Astrocyte of the cerebellum (primary cell): ENCODE measurements at places on chromosomes 7 and 10.

- DNase-seq = no peak
Observed at GRCh38 chr10:66455304-66455703, 470.5 kb upstream of the LRRTM3 start.

DNA sequence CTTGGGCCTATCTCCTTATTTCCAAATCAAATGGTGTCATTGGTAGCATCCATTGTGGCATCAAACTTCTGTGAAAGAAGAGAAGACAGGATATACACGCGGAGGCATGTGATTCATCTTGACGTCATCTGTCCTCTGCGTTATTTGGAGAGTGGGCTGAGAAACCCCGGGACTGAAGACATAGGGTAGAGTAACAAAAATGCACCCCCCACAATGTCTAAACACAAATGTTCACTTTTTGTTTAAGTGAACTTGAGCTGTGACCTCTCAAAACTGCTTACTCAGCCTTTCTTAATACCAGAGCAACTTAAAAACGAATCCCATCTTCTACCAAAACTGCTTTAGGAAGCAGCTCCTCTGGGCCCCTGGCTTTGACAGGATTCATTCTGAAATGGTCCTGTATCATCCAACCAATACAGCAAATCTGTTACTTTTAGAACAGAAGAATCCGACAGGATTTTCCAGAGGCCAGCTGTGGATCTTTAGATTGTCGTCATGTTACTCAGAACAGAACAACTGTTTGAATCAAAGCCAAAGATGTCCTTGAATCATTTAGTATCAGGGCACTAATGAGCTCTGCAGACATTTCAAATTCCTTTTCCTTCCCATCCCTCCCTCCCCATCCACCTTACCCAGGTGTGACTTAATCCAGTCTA is 438.1 kb downstream of the SUGCT start:
- DNase-seq = no peak

DNA sequence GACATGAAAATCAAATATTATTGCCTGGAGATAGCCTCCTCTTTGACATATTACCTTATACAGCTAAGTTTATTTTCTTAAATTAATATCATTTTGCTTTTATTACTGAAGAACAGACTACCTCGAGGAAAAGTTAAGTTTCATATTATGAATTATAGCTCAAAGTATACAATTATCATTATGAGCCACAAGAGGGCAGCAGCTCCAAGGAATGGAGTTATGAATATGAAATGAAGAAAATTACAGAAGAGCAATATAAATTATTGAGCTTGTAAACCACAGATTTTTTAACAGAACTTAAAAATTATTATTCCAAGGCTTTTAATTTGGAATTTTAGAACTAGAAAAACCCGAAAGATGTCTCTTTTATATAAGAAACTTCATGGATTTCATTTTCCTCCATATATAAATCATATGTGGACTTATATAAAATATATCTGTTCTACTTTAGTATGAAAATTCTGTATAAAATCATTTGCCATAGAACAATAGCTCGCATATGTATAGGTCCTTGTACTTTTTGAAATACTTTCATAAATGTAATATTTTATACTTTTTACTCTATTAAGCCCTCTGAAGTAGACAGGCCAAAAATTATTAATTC is 40.1 kb downstream of the IQUB start:
- DNase-seq = peak; percentile 16

DNA sequence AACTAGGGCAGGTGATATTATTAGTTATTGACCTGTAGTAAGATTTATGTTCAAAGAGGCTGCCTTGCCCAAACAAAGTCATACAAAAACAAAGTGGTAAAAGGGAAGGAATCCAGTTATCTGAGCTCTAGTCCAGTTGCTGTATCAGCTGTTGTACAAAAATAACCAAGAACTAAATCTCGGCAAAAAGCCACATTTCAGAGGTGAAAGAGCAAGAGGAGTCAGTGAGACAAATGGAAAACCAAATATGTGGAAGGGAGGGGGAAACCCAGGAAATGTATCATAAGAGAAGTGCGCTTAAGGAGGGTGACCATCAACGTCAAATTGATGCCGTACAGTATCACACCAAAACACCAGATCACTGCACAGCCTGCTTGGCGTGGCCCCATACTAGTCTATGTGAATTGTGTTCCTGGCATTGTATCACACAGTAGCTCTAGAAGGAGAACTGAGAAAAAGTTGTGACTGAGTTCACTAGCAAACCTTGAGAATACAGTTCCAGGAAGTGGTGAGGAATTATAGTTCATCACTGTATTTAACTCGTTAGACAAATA is 6.4 kb downstream of the AGBL3 start:
- DNase-seq = no peak

- no peak for DNase-seq
Observed at GRCh38 chr10:29957236-29957635, 102.2 kb downstream of the JCAD start.
